ENCODE measurements at places on chromosomes 3 and 15.

DNA sequence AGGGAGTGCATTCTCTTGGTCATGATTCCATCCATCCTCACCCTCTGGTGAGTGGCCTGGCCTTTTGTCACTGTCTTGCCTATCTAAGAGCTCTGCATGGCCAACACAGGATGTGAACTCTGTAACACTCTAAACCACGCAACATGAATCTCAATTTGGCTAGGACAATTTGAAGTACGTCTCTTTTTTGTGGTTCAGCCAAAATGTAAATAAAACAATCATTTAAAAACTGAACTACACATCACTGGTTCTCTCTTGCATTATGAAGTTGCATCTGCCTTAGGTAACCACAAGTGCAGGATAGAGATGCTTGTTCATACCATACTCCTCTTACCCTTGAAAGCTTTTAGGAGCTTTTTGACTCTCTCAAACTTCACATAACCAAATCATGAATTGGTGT, 27.3 kb downstream of the CCR3 start:
- DNase-seq = no peak

- DNase-seq = no peak
Measured at GRCh38 chr3:155393316-155393715, 99.8 kb upstream of the STRIT1 start.

GRCh38 chr3:192092388-192093005, 631.5 kb downstream of the PYDC2 start:
- no peak for DNase-seq

GRCh38 chr15:79299126-79299840, 11.6 kb upstream of the TMED3 start:
- no peak for DNase-seq

DNA sequence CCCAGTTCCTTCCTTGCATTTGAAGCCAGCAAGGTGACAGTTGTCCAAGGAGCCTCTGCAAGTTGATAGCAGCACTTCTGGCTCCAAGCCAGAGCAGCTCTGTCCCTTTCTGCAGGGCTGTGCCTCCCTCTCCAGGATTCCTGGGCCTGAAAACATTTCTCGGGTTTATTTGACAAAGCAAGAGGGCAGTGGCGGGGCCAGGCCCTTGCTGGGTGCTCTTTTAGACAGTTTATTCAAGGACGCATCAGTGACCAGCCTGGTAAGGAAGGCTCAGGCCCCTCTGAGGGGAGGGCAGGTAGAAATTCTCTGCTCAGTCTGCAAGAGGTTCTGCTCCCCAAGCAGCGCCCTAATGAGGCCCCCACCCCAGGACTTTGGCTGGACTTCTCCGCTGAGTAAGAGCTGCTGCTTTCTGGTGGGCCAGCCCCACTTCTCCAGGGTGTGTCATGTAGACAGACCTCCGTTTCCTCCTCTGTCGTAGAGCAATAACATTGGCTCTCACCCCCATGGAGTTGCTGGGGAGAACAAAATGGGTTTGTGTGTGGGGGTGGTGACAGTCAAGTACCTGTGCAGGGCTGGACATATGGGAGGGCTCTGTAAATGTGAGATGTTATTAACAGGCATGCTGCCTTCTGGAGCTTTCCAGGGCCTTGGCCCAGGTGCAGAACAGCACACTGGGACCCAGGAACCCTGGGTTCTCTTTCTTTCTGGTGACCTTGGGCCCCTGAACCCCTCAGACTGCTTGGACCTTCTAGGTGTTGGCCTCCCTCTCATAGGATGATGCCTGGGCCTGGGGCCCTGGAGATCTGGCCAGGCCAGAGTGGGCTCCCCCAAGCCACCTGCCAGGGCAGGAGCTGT, 146.2 kb upstream of the TLE3 start:
- DNase-seq = no peak
